ENCODE measurements at places on chromosomes 1 and 21. TPM values are rescaled to one million over a fixed set of nuclear protein-coding genes. Genes with fewer than 3 reads are reported as not detected.

Gene UBE2U
- total RNA-seq, result not detected

Gene CD5L
- total RNA-seq, result not detected

Gene WDTC1
- 6.3 TPM for total RNA-seq

Gene GNAT2
- 0.43 TPM for total RNA-seq

Gene OPTC
- not detected for total RNA-seq

Gene MIXL1
- total RNA-seq, result not detected

Gene KIAA1614
- total RNA-seq, result 0.40 TPM
